ENCODE measurements at places on chromosomes 1 and 21.

- no peak for DNase-seq
Observed at GRCh38 chr1:35932158-35932636, 1.3 kb downstream of the AGO3 start.

- DNase-seq, result peak; percentile 98
Observed at GRCh38 chr1:35192853-35193664, at the start of gene SFPQ. Gene SFPQ (minus strand): TSS chr1:35193145. CDS start chr1:35193049, 96 bp downstream.

DNA sequence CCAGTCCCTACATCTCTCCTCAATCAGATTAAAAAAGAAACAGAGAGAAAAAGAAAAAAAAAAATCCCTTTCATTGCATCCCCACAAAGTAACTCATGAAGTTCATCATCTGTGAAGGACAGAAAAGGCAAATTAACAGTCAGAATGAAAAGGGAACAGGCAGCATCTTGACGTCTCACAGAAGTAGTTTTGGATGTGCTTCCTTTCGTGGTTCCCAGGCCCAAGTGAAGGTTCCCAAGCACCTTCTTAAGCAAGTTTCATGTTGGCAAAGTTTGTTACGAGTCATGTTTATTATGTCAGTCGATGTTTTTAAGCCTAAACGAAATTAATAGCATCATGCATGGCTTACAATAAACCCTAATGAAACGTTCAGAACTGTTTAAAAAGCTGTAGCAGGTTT is 475.2 kb downstream of the SETD4 start:
- DNase-seq, result no peak

DNA sequence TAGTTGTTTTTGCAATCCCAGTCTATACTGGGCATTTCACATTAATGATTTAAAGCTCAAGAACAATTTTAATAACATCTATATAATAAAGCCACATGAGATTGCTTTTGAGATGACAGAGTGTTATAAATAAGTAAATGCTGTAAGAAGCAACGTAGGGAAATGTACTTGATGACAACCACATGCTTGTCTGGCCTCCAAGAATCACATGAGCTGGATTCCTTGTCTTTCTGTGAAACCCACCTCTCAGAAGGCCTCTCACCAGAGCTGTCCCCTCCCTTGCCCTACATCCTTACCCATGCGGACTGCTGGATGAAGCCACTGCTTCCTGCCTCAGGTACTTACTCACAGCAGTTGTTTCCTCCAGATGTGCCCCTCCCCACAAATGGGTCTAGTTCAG is 145.1 kb upstream of the CTTNBP2NL start:
- DNase-seq, result no peak

DNA sequence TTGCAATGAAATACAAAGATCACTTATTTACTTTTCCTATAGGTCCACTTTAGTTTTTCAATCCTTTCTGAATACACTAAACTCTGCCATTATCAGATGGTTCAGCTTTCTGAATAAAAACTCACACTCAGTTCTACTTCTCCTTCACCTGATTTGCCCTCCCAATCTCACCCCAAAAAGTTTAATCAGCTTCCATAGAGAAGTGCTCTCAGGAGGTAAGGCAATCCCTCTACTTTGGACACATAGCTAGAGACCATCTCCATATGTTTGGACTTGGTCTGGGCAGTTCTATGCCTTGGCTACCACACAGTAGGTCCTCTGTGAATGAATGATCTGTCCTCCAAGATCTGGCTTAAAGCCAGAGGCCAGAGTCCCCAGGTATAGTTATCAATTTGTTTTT is 40.9 kb downstream of the PTPN14 start:
- DNase-seq, result no peak

- no peak for DNase-seq
Observed at GRCh38 chr1:5727191-5727590, 265.0 kb downstream of the NPHP4 start.

DNA sequence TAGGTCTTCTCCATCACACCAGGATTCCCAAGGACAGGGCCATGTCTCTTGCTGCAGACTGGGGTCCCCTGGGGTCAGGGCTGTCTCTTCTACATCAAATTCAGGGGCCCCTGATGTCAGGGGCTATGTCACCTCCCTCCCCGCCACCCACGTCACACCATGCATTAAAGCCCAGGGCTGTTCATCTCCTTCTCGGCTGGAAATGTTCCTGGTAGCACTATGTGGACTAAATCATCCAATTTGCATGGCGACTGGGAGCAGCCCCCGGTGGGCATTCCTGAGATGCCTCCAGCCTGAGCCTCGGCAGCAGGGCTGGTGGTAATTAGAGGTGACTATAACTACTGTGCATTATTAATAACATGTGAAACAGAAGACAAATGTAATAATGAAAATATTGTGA is 151.7 kb upstream of the HMGB4 start:
- DNase-seq, result no peak

DNA sequence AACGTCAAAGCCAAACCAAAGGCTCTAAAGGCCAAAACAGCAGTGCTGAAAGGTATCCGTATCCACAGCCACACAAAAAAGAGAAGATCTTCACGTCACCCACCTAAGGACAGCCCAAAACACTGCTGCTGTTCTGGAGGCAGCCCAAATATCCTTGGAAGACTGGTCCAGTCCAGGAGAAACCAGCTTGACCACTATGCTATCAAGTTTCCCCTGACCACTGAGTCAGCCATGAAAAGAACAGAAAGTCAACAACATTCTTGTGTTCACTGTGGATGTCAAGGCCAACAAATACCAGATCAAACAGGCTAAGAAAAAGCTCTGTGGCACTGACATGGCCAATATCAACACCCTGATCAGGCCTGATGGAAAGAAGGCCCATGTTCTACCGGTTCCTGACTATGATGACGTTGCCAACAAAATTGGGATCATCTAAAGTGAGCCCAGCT is 32.1 kb downstream of the ARID4B start:
- no peak for DNase-seq

Data from left lobe of liver (tissue), 2 donors.